Left hindlimb (tissue), 1 donor: ENCODE measurements at places on chromosomes 6 and 20.

DNA sequence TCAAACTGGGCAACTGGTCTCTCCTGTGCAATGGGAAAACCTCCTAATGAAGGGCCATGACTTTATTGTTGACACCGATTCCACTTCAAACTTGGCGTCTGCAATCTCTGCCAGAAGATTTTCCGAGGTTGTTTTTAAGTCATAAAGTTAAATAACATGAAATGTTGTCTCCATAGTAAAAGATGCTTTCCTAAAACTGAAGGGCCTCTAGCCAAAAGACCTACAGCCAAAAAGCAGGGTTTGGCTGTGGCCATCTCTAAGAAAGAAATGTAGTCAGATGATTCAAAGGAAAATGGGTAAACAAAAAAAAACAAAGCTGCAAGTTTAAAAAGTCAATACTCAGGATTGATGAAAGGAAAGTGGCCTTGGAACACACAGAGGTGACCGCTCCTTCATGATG is 14.1 kb downstream of the CD93 start:
- no peak for DNase-seq

GRCh38 chr6:37602801-37603200 is 94.9 kb downstream of the MDGA1 start:
- DNase-seq: no peak

DNA sequence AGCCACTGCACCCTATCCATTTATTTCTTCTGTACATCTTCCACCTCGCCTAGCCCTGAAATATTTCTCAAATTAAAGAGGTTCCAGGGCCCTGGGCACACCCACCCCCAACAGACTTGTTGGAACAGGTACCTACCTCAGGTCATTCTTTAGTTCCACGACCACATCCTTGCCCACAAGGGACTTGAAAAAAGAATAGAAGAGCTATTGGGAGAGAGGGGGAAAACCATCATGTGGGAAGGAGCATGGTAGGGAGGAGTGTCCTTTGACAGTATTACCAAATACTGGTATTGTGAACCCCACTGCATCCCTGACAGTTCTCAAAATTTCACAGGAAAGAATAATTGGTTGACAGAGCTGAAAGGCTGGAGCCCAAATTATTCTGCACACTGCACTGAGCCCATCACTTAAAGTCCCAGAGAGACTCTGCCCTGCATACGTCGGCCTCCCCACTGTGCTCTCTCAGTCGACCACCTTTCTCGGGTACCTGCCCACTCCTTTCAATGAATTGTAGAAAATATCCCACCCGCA is 762 bp downstream of the LSM2 start:
- no peak for DNase-seq

- DNase-seq: no peak
These were observed 66.0 kb downstream of the UBR2 start for GRCh38 chr6:42629845-42630244.

DNA sequence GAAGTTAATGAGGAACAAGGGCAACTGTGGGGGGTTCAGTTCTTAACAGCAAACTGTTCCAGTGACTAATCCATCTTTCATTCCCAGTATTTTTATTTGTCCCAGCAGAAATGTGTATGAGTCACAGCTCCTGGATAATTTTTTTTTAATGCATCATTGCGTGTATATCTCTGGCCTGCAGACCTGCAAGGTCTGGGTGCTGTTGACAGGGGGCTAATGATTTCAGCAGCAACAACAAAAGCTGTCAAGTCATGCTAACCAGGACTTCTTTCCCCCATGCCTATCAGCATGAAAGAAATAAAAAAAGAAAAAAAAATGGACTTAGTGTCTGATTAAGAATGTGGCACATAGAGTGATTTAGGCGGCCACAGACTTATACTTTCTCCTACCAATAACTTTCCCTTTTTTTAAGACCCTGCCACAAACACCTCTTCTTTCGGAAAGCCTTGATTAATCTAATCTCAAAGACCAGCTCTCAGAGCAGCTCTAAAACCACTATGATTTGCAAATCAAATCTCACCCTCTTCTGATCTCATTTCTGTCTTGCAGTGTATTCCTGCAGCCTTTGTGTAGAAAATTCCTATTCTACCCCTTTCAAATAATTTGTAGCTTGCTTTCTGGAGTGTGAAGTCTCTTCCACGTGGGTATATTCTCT is 14.2 kb upstream of the PREX1 start:
- no peak for DNase-seq

DNA sequence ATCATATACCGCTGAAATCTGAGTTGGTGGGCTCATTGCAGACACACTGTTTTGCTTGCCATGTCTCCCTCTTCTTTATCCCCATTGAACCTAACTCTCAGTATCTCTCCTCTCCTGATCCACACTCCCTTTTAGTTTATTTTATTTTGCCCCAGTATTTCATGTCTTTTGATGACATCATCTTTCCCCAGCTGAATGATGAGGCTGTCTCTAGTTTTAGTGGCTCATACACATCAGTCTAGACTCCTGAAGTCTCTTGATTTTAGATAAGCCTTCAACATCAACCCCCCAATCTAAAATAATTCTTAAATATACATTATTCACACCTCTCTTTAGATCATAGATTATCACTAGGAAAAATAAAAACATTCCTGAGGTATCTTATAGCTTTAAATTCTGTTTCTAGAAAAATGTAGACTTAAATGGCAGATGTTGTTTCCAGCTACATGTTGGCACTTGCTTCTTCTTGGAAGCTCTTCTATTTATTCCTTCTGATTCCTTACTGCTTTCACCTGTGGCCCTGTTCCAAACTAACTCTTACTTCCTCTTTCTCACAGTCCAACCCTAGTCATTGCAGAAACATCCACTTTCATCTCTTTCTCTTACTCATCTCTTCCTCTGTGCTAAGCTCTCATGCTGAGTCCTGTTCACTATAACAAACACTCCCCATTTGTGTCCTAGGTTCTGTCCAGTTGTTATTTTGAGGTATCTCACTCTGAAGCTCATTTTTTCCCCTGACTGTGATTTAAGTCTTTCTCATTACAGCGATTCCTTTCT is 191.9 kb upstream of the SLC35B3 start:
- no peak for DNase-seq

DNA sequence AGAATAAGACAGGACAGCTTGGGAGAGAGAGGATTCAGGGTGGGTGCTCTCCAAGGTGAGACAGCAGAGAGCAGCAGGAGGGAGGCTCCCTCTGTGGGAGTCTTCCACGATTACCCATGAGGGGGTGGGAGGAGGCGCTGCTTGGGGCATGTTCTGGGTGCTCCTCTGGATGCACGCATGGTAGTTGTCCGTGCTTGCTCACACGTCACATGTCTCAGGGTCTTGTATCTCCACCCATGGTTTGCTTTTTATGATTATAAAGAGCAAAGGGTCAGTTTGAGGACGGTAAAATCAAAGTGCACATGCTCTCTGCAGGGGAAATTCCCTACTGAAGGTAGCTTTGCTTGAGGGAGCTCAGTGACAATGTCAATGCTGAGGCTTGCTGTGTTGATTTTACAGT is 338.4 kb downstream of the THBS2 start:
- no peak for DNase-seq

- DNase-seq: no peak
These were observed 26.3 kb upstream of the TFAP2A start for GRCh38 chr6:10441004-10441654.

- no peak for DNase-seq
These were observed 429.9 kb upstream of the ARID1B start for GRCh38 chr6:156347246-156347645.

DNA sequence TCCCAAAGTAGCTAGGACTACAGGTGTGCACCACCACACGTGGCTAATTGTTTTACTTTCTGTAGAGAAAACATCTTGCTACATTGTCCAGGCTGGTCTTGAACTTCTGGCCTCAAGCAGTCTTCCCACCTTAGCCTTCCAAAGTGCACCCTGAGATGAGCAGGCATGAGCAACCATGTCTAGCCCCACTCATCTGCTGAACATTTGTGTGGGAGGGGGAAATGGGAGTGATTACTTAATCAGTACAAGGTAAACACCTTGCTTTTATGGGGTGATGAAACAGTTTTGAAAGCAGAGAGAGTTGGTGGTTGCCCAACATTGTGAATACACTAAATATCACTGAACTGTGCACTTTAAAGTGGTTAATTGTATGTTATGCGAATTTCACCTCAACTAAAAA is 5.3 kb downstream of the APMAP start:
- DNase-seq: no peak

DNA sequence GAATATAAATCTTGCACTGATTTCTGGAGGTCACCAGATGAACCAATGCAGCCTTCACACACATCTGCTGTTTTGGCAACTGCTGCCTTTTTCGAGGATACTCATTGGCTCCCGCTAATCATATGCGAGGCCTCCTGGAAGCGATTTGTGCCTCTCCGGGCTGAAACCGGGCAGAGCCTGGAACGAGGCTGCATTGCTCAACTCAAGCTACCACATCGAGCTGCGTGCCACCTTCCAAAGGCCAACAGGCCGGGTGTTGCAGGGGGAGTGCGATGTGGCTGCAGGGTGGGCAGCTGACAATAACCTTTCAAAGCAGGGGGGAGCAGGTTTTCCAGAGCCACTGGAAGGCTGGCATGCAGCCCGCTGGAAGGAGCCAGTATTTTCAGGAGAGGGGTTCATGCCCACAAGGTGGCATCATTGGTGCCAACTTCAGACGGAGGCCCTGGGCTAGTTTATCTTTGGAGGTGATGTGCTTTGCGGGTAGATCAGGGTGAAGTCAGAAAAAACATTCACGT is 122.6 kb upstream of the IFNGR1 start:
- DNase-seq: no peak

- DNase-seq: no peak
These were observed 46.9 kb downstream of the MMUT start for GRCh38 chr6:49416195-49416594.

- DNase-seq: no peak
These were observed 55.4 kb upstream of the TBXT start for GRCh38 chr6:166223079-166223478.

DNA sequence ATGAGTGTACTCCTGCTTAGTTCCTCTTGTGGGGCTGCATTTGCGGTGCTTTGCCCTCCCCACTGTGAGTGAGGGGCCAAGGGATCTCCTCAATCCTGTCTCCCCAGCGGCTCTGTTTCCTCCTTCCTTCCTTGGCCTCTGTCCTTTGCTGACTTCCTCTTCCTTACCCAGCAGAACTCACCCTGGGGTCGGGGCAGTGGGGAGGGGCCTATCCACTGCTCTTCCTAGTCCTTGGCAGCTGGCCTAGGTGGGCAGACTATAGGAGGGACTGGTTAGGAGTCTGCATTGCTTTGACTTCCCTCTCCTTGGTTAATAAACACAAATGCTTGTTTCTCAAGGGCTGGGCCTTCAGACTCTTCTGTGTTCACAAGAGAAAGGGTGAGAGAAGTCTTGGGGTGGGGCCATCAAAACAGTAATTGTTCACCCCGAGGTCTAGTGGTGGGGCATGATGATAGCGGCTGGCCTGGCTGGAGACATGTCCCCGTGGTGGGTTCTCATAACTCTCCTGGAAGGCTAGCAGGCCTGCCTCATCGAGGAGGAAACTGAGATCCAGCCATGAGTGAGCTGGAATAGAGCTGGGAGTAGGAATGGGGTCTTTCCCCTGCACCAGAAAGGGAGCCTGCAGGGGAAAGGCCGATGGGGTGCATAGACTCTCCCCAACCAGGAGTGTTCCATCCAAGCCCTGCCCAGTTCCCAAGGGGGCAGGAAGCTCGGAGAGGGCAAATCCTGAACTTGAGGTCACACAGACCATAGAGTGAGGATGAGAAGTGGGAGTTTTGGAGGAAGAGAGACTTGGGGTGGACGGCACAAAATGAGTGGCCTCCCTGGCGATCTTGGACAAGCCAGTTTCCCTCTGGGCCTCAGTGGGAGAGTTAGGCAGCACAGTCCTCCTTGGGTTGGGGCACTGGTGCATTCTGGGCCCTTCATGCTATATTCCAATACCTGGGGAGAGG is 12.7 kb downstream of the FAM110A start:
- DNase-seq: no peak

- no peak for DNase-seq
These were observed 143.1 kb downstream of the CDK19 start for GRCh38 chr6:110672122-110672521.

DNA sequence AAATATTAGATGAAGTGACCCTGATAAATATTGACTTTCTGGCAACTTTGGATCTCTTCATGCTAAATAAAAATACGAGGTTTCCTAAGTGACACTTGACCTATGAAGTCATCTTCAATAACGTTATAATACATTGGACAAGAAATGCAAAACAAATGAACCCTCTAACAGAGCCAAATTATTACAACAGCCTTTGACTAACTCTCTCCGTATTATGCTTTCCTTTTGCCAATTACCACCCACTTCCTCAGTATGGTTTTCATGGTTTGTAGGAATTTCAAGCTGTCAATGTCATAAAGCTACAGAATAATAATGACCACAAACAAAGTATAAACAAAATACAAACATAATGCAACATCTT is 210.5 kb downstream of the MOXD1 start:
- no peak for DNase-seq

GRCh38 chr6:116461331-116461931 is at the start of gene CALHM6:
TSS of gene CALHM6 (plus strand) at chr6:116461375. CDS start at chr6:116461930, 555 bp downstream.
- DNase-seq: no peak

GRCh38 chr6:84547341-84547801 is 217.0 kb downstream of the TBX18 start:
- DNase-seq: no peak

GRCh38 chr6:3722785-3723184 is 28.7 kb downstream of the PXDC1 start:
- no peak for DNase-seq

GRCh38 chr6:100768816-100769351 is 112.2 kb downstream of the ASCC3 start:
- DNase-seq: no peak

DNA sequence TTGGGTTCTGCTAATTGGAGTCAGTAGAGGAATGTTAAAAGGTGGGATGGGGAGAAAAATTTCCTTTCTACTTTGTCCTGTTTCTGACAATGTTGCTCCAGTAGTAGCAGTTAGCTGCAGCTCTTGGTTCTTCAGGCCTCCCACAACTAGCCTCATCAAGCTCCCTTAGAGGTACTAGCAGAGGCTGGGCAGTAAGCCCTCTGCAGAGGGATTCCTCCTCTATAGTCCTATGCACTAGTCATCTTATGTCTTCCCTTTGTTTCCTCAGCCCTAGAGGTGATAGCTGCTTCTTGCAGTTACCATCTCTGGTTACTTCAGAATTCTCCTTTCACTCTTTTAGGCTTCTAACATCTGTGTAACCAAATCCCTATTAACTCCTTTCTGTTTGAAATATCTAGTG is 99.8 kb downstream of the FILIP1 start:
- no peak for DNase-seq
